Left cardiac atrium (tissue), 4 donors: ENCODE measurements at places on chromosomes 2 and 18. TPM values are rescaled to one million over a fixed set of nuclear protein-coding genes. Genes with fewer than 3 reads are reported as not detected.

Gene EPG5
- total RNA-seq = 23.3 TPM

Gene RTP5
- total RNA-seq = not detected

Gene NOSTRIN
- total RNA-seq = 37.6 TPM

Gene PROKR1
- not detected for total RNA-seq

Gene PSMA8
- not detected for total RNA-seq

Gene CGREF1
- total RNA-seq = 5.6 TPM

Gene SRD5A2
- total RNA-seq = not detected

Gene LOXL3
- total RNA-seq = 4.1 TPM

Gene LRATD1
- 0.80 TPM for total RNA-seq

Gene MC5R
- not detected for total RNA-seq

Gene STARD7
- total RNA-seq = 135 TPM

Gene SGPP2
- 5.4 TPM for total RNA-seq

Gene CXCR1
- total RNA-seq = 0.97 TPM

Gene CD302
- total RNA-seq = 31.4 TPM

Gene SLC16A14
- 3.1 TPM for total RNA-seq

Gene MORN2
- 14.3 TPM for total RNA-seq

Gene CFC1
- total RNA-seq = not detected

Gene KCNS3
- 2.8 TPM for total RNA-seq

Gene AQP12B
- total RNA-seq = not detected

Gene PROC
- total RNA-seq = not detected

Gene GCA
- 18.4 TPM for total RNA-seq

Gene CHRNA1
- not detected for total RNA-seq

Gene CCDC93
- total RNA-seq = 18.3 TPM

Gene MAP4K3
- 31.2 TPM for total RNA-seq

Gene SLC14A1
- 11.2 TPM for total RNA-seq

Gene SPDYA
- 0.31 TPM for total RNA-seq

Gene EPB41L5
- 13.1 TPM for total RNA-seq

Gene NPHP1
- total RNA-seq = 3.2 TPM

Gene PRKAG3
- 0.10 TPM for total RNA-seq

Gene CD8B
- 1.8 TPM for total RNA-seq

Gene TEKT4
- total RNA-seq = not detected

Gene RTKN
- 18.7 TPM for total RNA-seq

Gene MOGAT1
- 0.47 TPM for total RNA-seq

Gene SMAD7
- 49.0 TPM for total RNA-seq

Gene DSC2
- 14.1 TPM for total RNA-seq

Gene ANKAR
- 9.2 TPM for total RNA-seq

Gene BUB1
- 1.6 TPM for total RNA-seq

Gene RAD51AP2
- 0.18 TPM for total RNA-seq

Gene ASXL3
- total RNA-seq = 4.5 TPM

Gene HNMT
- 19.0 TPM for total RNA-seq

Gene PLGLB2
- total RNA-seq = not detected

Gene ICOS
- total RNA-seq = 0.09 TPM

Gene SPRED2
- 26.4 TPM for total RNA-seq

Gene COL6A3
- total RNA-seq = 186 TPM

Gene ESCO1
- total RNA-seq = 11.7 TPM

Gene SFT2D3
- 4.7 TPM for total RNA-seq
